ENCODE measurements at places on chromosomes 3 and 15.
A peak's percentile ranks its signal among the peaks of the same experiment; 100 is the strongest.

DNA sequence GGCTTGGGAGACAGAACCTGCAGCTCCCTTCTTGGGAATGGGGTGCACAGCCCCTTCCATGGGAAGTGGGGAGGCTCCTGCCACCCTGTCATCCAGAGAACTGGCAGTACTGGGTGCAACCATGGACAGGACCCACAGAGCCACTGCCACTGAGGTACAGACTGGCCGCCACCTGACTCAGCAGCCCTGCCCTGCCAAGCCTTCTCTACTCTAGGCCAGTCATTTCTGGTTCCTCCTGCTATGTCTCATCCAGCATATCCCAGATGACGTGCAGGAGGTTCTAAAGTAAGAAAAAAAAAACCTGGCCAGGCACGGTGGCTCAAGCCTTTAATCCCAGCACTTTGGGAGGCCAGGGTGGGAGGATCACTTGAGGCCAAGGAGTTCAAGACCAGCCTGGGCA lies 76.9 kb upstream of the RPL32 start:
- DNase-seq, result no peak

- DNase-seq, result no peak
Measured at GRCh38 chr15:49383266-49383665, 39.8 kb upstream of the FGF7 start.

- DNase-seq, result no peak
Measured at GRCh38 chr15:25239471-25240345, 199.1 kb downstream of the UBE3A start.

GRCh38 chr3:157029365-157029790 lies 130.6 kb downstream of the CCNL1 start:
- no peak for DNase-seq

DNA sequence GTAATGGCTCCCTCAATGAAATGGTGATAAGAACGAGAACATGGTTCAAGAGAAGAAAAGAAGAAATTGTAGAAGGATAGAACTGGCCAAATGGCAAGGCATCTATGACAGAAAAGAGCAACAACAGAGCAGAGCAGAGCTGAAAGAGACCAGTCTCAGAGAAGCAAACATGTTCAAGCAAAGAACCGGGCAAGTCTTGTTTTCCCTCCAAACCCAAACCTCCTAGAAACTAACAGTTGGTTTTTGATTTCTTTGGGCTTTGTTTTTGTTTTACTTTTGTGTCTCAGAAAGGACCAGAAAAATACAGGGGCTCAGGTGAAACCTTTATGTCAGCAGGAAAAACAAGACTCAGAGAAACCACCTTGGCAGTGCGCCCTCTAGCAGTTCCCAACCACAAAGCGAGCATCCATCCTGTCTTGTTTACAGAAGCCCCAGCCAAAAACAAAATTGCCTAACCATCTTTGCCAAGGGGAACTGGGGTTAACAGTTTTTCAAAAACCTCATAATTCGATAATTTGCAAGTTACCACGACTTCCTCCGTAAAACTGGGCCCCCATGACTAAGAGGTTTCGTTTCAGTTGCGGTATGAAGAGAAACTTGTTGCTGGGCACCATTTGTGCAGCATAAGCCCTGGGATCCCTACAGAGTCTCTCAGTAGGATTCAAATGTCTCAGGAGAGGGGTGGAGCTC lies 159.2 kb upstream of the SLC24A5 start:
- no peak for DNase-seq

- DNase-seq, result no peak
Measured at GRCh38 chr3:23865595-23866396, 51.0 kb downstream of the NKIRAS1 start.

GRCh38 chr3:55494976-55495375 lies 7.9 kb upstream of the WNT5A start:
- no peak for DNase-seq

- DNase-seq, result no peak
Measured at GRCh38 chr3:194287374-194287773, 63.8 kb downstream of the CPN2 start.

DNA sequence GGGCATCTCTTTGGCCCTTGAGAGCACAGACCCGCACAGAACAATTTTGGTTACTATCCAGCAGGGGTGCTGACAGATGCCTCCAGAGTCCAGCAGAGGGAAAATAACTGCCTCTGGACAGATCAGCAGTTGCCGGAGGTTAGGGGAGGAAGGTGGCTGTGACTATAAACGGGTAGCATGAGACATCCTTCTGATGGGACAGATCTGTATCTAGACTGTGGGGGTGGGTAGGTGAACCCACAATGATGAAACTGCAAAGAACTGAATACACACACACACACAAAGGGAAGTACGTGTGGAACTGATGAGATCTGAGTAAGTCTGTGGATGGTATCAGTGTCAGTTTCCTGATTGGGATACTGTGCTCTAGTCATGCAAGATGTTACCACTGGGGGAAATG lies 21.2 kb downstream of the ADAMTS7 start:
- DNase-seq, result peak; percentile 13

DNA sequence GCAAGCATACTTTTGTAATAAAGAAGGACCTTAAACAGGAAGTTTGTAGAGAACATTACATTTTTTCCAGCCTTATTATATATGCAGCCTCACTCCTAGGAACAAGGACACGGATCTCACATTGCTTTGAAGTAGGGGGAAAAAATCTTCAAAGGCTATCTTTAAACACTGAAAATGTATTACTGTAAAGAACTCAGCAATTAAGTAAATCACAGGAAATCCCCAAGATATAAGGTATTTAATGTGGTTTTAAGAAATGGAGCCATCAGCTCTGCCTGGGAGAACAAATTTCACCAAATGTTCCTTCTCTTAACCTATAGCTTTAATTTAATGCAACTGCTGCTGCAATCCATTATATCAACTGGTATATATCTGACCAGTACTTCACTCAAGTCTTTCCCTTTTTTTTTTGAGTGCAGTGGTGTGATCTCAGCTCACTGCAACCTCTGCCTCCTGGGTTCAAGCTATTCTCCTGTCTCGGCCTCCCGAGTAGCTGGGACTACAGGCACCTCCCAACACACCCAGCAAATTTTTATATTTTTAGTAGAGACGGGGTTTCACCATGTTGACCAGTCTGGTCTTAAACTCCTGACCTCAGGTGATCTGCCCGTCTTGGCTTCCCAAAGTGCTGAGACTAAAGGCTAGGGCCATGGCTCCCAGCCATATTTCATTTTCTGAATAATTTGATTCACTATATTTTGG lies 2.8 kb downstream of the BTLA start:
- no peak for DNase-seq

DNA sequence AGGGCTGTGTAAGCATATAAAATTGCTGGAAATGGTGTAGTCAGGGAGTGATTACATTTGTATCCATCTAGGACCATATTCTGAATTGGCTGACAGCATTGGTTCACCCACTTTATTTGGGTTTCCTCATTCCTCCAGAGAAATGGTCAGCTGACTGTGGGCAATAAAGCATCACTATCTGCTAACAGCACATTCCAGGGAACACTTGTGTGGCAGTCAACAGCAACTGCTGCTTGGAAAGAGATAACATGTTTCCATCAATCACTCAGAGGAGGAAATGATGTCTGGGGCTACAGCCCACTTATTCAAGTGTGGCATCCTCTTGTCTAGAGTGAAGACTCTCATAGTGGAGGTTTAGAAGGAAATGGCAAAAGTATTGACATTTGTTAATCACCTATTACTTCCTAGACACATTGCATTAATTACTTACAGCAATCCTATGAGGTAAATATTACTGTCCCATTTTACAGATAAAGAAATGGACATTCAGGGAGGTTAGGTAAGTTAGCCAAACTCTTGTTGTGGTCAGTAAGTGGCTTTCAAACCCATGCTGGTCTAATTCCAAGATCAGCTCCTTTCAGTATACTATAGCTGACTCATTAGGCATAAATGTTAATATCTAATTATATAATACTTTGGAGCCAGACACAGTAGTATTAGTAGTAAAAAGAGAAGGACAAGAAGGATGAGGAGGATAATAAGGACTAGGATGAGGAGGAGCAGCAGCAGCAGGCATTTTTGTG lies 247.8 kb downstream of the ALCAM start:
- no peak for DNase-seq

DNA sequence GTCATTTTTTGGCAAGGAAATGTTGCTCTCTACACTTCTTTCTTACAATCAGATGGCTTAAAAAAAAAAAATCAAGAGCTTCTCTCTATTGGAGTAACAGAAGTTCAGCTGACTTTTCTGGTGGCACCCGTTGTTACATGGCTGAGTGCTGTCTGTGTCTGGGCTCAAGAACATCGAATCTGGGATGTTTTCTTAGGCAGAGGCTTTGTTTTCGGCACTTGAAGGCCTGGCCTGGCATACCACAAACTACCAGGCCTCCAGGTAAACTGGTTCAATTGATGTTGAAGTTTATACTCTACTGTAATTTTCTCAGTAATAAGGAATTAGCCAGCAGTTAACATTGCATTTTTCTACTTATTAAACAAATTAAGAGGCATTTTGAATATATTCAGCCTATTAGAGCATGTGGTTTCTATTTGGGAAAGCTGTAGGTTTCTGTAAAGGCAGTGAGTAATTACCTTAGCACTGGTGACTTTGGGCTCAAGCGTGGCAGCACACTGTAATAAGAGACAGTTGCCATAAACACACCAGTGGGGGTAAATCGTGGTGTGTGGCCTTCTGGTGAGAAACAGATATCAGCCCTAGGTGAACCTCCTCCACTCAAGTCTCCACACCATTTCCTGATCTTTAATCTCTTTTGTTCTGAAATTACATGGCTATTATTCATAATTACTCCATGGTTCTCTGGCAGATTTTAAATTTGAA lies 544.7 kb downstream of the MECOM start:
- no peak for DNase-seq

DNA sequence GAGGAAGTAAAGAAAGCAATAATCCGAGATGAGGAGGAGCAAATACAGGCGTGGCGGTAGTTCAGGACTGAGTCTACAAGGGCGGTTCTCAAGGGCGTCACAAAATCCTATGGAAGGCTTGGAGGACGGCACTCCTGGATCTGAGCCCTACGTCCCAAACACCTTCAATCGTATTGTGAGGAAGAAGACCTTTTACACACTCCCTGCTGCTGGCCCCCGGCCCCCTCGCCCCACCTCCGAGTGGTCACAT lies 747 bp downstream of the PLD1 start:
- DNase-seq, result no peak

- no peak for DNase-seq
Measured at GRCh38 chr3:64911138-64911537, 223.3 kb upstream of the ADAMTS9 start.

GRCh38 chr15:67228286-67228685 lies 26.2 kb downstream of the AAGAB start:
- DNase-seq, result no peak

GRCh38 chr3:13314877-13315276 lies 105.2 kb downstream of the NUP210 start:
- DNase-seq, result no peak

GRCh38 chr15:73165844-73166243 lies 113.6 kb downstream of the NEO1 start:
- DNase-seq, result no peak

DNA sequence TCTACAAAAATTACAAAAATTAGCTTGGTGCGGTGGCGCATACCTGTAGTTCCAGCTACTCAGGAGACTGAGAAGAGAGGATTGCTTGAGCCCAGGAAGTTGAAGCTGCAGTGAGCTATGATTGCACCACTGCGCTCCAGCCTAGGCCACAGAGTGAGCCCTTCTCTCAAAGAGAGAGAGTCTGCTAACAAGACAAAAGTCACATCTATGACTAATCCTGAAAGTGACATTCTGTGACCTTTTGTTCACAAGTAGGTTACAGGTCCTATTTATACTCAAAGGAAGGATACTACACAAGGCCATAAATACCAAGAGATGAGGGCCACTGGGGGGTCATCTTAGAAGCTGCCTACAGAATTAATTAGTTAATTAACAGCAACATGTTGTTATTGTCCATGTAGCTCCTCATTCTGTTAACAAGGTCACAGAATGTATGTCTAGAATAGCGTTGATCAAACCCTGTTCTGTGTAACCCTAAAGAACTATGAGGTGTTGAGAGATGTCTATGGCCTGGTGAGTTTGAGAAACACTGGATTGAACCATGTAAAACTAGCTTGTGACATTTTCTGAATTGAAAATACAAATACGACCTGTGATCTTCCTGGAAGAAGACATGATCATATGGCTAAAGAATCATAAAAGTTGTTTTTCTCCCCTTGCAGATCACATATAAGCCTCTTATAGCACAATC lies 97.0 kb downstream of the SAMMSON start:
- no peak for DNase-seq

GRCh38 chr15:41660235-41661077 lies at the start of gene MGA:
Gene MGA, plus strand, starts transcription at chr15:41660405.
- peak; percentile 89 for DNase-seq

DNA sequence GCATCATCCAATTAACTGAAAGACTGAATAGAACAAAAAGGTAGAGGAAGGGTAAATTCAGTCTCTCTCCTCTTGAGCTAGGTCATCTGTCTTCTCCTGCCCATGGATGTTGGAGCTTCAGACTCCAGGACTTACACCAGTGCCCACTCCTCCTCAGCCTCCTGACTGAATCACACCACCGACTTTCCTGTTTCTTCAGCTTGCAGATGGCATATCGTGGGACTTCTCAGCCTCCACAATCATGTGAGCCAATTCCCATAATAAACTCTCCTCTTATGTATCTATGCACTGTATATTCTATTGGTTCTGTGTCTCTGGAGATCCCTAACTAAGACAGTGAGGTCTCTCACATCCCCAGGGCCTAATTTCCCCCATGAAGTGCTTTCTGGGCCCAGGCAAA lies 140.4 kb downstream of the CD47 start:
- no peak for DNase-seq

DNA sequence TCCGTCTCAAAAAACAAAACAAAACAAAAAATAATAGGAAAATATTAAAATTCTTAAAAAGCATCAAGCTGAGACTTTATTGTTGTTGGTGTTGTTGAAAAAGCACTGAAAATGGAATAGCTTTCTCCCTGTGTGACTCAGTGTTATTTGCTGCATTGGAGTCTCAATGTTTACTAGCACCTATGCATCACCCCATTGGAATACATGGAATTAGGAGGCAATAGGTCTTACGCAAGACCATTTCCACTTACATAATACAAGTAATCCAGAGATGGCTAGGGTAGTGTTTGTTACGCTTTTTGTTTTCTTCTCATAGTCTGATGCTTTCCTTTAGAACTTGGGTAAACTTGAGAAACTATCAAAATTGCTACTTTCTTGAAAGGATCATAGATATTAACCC lies 15.2 kb downstream of the GXYLT2 start:
- no peak for DNase-seq

- DNase-seq, result no peak
Measured at GRCh38 chr3:57682284-57682683, 10.6 kb downstream of the DENND6A start.
